Myocyte (in vitro differentiated cells): ENCODE measurements at places on chromosomes 12 and 14. TPM values are rescaled to one million over a fixed set of nuclear protein-coding genes. Genes with fewer than 3 reads are reported as not detected.

DNA sequence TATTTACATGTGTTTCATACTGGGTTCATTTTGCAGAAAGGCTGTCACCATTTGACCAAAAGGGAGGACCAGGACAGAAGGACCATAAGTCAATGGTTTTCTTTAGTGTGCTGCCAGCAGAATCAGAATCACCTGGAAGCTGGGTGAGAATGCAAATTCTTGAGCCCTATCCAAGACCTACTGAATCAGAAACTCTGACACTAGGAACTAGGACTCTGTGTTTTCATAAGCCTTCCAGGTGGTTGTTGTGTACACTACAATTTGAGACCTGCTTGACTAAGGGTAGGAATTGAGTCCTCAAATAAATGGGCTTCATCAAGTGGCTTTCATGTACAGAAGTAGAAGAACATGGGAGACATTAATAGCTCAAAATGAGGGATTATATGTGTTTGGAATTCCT, 32.2 kb downstream of the PDE6H start:
- no peak for DNase-seq

The CMKLR1 gene
- total RNA-seq, result 10.6 and 15.3 TPM in 2 replicates

The TMCC3 gene
- total RNA-seq, result 6.0 and 10.5 TPM in 2 replicates

The ADGRD1 gene
- 0.05 and 0.32 TPM in 2 replicates for total RNA-seq

GRCh38 chr12:3045494-3045893, 31.7 kb upstream of the TSPAN9 start:
- DNase-seq, result no peak

DNA sequence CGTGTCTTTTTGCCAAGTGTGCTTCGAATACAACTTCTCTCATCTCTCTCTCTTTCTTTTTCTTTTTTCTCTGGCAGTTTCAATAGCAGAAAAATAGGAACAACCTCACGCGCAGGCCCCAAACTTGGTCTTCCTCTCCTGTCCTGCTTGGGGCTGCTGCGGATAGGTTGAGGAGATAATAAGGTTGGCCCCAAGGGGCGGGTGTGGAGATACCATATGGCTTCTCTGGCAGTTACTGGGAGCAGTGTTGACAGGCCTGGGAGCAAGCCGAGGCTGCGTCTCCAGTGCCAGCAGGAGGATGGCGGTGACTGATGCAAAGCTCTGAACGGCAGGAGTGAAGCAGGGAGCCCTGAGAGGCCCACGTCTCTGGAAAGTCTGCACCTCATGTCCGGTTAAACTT, 89.5 kb upstream of the MANSC4 start:
- no peak for DNase-seq

DNA sequence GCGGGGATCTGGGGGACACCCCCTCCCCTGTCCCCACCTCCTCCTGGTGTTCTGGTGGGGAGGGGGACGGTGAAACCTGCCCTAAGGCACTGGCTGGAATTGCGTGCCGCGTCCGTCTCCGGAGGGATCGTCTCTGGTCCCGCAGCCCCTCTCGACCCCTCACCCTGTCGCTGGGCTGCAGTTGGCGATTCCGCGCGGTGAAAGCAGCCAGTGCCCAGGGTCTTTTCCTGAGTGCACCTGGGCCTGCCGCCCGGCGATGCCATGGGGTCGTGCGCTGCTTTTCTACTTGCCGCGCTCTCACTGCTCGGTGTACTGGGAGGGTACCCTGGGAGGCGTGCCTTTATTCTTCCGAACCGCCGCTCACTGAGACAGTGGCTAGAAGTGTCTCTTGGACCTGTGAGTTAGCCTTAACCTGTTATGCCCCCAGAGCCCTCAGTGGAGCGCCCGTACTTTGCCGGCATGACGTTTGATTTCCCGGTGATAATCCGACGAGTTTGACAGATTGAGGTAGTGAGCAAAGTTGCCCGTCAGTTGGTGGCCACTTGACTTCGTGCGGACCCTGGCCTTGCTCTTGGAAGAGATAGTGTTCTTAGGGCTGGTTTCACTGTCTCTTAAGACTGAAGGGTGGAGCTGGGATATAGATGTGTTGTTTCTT, 788 bp downstream of the SFSWAP start:
- no peak for DNase-seq

DNA sequence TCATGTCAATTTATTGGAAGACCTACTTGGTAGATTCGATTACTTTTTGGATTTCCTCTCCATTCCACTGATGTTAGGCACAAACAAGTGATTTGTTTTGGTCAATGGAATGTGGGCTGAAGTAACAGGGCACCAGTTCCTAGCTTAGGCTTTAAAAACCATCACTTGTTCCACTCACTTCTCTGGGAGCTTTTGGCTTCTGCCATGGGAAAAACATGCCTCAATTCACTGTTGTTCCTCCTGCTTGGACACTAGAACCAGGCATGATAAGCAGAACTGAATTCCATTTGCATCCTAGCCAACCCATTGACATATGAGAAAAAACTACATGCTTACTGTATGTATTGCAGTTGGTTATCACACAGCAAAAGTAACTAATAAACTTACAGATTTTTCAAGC, 47.8 kb downstream of the LLPH start:
- DNase-seq, result no peak

The SAV1 gene
- 30.5 and 39.9 TPM in 2 replicates for total RNA-seq

DNA sequence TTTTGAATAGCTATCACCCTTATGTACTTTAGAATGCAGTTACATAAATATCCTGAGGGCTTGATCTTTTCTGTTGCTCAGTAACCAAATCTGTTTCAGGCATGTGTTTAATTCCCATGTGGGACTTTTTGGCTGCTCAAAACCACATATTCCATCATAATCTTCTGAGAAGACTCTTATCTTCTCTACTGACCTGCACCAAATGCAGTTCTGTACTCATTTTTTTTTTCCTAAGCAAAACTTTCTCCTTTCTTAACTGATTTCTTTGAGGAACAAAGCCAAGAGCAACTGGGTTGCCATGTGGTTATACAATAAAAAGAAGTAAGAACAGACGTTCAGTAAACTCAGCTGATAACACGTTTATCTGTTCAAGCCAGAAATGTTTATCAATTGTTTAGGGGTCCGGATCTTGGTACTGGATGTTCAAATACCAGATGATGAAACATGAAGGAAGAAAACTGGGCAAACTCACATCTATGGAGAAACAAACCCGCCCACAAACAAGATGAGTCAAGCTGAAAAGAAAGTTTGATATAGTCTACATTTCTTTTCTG, 50.1 kb downstream of the TMEM132C start:
- DNase-seq, result no peak

DNA sequence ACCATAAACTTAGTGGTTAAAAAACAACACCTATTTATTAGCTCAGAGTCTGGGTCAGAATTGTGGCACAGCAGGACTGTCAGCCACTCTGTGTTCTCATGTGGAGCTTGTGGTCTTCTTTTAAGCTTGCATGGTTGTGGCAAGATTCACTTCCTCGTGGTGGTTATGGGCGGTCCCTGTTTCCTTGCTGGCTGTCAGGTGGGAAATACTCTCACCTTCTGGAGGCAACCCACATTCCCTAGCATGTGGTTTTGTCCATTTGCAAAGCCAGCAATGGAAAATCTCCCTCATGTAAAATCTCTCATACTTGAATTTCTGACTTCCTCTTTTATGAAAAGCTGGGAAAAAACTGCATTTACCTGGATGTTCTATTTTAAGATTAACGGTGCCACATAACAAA, 229.8 kb downstream of the ALX1 start:
- DNase-seq, result peak; percentile 13

DNA sequence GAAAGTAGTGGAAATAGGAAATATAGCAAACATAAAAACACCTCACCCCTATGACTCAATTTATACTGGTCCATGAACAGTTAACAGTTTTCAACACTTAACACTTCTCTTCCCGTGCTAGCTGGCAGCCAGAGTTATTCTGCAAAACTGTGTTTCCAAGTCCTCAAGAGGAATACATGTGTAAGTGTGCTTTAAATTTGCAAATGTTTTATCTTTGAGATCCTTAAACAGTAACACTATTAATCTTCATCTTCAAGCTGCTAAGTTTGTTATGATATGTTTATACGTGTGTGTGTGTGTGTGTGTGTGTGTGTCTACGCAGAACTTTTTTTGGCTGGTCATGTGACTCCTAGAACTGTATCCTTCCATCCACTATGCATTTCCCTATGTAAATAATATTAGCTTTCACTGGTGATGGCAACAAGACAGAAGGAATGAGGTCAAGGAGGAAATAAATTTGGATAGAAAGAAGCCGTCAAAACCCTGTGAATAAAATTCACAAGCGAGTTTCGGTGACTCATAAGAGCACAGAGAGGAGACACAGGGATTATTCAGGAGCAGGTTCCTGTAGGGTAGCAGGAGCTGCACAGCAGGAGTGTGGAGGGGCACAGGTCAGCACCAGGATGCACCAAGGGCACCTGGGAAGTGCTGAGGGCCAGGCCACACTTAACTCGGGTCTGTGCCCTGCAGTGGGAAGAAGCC, 105.9 kb upstream of the ETV6 start:
- no peak for DNase-seq
